ENCODE measurements at places on chromosomes 4 and X.

GRCh38 chr4:137909529-137910309 is 332.4 kb downstream of the SLC7A11 start:
- DNase-seq = no peak

GRCh38 chrX:105567082-105567481 is 255.3 kb upstream of the NRK start:
- DNase-seq = no peak

- DNase-seq = no peak
Measured at GRCh38 chr4:138107023-138107422, 135.1 kb downstream of the SLC7A11 start.

DNA sequence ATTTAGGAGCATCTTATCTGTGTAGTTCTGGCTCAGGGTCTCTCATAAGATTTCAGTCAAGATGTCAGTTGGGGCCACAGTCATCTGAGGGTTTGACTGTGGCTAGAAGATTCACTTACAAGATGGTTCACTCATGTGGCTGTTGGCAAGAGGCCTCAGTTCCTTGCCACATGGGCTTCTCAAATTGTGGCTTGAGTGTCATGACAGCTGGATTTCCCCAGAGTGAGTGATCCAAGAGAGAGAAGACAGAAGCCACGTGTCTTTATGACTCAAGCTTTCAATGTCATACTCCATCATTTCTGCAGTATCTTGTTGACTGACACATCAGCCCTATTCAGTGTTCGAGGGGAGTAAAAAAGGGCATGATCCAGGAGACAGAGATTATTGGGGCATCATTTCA is 131.3 kb upstream of the AP1S2 start:
- no peak for DNase-seq

GRCh38 chr4:26067035-26067434 is 153.0 kb downstream of the SMIM20 start:
- DNase-seq = no peak

GRCh38 chrX:85859426-85859825 is 187.9 kb downstream of the CHM start:
- no peak for DNase-seq

- no peak for DNase-seq
Measured at GRCh38 chrX:46220822-46221221, 324.4 kb downstream of the ZNF674 start.

DNA sequence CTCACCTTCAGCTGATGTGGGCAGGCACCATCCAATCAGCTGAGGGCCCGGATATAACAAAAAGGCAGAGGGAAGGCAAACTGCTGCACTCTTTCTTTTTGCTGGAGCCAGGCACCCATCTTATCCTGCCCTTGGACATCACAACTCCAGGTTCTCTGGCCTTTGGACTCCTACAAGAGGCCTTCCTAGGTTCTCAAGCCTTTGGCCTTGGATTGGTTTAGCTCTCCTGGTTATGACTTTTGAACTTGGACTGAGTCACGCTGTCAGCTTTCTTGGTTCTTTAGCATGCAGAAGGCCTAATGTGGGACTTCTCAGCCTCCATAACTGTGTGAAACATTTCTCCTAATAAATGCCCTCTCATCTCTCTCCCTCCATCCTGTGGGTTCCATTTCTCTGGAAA is 23.0 kb upstream of the N4BP2 start:
- no peak for DNase-seq

GRCh38 chr4:23268072-23268771 is 575.5 kb downstream of the GBA3 start:
- DNase-seq = no peak

- DNase-seq = no peak
Measured at GRCh38 chrX:41409006-41409405, 38.1 kb upstream of the NYX start.

DNA sequence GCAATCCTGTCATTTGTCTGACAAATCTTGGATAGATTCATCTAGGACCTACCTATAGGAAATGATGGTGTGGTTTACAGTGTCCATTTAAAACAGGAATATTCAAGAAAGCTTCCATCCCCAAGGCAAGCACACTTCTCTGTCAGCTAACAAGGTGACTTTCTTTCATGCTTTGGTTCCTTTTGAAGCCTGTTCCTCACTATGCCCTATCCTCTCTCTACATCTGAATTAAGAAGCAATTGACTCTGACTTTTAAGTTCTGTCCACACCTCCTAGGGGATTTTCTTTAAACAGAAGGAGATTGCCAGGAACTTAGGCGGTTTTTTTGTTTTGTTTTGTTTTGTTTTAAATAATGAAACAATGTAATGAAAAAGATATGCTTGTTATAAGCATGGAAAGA is 1181.4 kb upstream of the TENM3 start:
- no peak for DNase-seq

- DNase-seq = no peak
Measured at GRCh38 chr4:78939667-78940008, 400 bp upstream of the PAQR3 start.

DNA sequence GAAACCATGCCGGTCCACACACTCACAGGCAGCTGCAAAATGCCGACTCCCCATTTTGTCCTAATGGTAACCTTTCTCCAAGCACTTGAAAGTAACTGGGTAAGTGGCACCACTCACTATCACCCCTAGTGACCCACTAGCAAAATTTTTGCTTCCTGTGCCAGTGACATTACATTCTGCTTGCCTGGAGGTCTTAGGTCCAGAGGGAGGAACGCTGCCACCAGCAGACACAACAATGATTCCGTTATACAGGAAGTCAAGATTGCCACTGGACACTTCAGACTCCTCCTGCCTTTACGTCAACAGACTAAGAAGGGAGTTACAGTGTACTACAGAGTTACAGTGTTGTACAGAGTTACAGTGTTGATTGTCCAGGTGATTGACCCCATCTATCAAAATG is 11.8 kb upstream of the TMEM192 start:
- no peak for DNase-seq

DNA sequence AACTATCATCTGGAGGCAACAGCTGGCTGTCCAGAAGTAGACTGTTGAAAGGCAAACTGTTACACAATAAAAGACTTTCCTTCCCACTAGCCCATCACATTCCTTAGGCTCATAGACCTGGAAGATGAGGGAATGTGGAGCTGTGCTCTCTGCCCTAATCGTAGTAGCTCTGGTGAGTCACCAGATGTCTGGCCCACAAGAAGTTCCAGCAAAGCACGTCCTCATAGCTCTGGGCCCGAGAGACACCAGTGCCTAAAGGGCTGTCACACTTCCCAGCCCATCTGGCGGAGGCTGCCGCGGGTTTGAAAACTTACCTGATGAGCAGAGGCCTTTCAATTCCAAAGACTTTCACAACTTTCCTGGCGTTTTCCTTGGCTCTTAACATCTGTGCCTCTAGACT is 81.7 kb upstream of the STOX2 start:
- DNase-seq = no peak

- no peak for DNase-seq
Measured at GRCh38 chr4:79237851-79238250, 88.0 kb downstream of the NAA11 start.

DNA sequence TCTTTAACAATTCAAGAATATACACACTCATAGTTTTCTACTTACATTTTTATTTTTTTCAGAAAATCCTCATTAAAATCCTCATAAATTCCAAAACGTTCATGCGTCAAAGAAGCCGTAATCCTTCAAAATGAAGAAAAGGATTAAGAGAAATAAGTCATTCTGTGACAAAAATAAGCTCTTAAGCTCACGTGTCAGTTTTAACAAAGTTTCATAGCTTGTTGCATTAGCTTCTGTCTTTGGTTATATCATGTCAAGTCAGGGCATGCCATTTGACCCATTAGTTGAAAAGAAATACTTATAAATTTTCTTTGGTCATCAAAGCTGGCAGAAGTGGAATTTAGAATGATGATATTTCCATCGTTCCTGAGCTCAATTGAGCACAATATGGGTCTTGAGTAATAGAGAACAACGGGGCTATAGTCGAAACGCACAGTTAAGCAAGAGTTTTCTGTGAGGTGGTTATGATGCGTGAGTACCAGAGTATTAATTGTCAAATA is 185.2 kb upstream of the CTSO start:
- DNase-seq = no peak

DNA sequence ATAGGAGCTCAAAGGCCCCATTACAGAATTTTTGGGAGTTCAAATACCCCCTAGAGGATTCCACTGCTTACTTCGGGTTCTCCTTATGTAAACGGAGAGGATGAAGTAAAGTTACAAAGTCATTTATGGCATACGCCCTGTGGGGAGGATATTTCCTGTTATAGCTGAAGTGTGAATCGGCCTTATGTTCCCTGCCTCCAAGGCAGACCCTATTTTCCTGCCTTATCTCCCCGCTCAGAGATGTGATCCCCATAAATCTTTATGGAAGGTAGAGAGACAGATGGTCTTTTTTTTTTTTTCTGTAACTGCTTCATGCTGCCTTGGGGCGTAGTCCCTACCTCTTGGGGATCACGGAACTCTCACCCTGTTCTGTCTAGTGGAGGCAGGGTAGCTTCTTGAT is 56.0 kb upstream of the DHX15 start:
- no peak for DNase-seq

DNA sequence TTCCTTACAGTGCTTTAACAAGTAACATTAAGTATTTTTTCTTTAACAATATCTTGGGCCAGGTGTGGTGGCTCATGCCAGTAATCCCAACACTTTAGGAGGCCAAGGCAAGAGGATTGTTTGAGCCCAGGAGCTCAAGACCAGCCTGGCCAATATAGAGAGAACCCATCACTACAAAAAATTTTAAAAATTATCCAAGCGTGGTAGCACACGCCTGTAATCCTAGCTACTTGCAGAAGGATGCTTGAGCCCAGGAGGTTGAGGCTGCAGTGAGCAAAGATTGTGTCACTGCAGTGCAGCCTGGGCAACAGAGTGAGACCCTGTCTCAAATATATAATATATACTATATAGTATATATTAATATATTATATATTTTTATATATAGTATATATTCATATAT is 162.2 kb downstream of the ZNF674 start:
- no peak for DNase-seq

DNA sequence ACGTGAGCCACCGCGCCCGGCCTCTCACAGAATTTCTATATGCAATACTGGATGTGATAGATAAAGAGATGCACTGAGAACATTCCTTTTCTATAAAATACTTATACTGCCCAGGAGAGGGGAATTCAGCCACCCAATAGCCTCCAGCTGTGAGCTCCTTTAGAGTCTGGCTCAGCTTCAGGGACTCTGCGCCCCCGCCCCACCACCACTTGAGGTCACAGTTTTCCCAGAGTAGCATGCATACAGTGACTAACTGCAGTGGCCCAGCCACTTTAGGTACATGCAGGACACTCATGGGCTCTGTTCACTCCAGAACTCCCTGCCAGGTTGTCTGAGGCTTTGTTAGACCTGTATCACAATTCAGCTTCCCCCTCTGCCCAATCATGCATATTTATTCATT is 144.4 kb upstream of the TET2 start:
- no peak for DNase-seq

GRCh38 chrX:51955200-51955599 is 61.8 kb downstream of the MAGED1 start:
- no peak for DNase-seq

DNA sequence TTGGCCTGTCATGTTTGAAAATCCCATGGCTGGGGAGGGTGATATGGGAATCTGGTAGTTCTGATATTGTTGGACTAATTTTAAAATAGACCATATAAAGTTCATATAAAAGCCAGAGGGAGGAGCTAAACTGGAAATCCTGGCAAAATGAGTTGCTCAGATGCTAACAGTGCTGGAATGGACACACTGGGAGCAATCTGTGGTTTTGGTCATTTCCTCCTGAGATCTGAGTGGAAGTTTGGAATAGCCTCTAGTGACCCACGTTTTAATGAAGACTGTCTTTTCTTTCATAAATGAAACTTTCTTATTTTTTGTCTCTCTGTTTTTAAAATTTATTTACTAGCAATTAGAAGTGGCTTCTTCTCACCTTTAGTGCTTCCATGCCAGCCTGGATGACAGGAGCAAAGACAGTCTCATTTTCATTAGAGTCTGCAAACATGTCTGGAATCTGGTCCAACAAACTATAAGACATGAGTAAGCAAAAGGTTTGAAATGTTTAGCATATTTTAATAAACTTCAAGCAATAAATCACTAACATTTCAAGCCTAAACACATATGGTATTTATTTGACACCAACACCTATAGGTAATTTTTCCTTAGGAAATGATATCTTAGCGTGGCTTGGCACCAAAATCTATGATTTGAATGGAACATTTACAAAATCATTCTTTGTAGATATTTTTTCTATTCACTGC is 66.6 kb downstream of the METTL14 start:
- DNase-seq = no peak

DNA sequence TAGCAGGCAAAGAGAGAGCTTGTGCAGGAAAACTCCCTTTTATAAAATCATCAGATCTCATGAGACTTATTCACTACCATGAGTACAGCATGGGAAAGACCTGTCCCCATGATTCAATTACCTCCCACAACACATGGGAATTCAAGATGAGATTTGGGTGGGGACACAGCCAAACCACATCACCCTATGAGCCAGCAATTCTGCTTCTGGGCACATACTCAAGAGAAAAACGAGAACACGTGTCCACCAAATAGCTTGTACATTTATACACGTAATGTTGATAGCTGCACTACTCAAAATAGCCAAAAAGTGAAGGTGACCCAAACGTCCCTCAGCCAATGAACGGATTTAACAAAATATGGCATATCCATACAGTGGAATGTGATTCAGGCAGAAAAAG is 94.5 kb upstream of the DHRSX start:
- DNase-seq = no peak

DNA sequence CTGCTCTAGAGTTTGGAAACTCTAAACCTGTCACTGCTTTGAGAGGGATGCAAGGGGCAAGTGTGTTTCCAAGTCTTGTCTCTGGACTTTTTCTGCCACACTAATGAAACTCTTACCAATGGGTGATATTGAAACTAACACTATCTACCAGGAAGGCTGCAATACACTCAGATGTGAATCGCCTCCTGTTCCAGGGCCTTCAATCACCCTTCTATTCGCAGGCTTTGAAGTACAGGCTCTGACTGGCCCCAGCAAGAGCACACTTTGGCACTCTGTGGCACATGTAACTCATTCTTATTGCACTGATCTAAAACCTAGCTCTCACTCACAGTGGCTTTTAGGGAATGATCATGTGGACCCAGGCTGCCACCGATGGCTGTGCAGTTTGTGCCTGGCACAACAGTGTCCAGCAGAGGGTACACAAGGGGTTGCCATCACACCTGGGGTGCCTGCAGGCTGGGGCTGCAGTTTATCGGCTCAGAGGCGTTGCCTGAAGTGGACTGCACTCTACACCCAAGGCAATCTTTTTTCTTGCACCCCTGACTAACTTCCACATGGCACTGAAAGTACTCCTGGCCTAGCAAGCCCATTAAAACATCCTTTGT is 210.8 kb downstream of the MGST2 start:
- DNase-seq = no peak

- DNase-seq = no peak
Measured at GRCh38 chr4:2330091-2331042, 68.5 kb upstream of the MXD4 start.

GRCh38 chr4:144894573-144894972 is 203.4 kb downstream of the ANAPC10 start:
- no peak for DNase-seq

DNA sequence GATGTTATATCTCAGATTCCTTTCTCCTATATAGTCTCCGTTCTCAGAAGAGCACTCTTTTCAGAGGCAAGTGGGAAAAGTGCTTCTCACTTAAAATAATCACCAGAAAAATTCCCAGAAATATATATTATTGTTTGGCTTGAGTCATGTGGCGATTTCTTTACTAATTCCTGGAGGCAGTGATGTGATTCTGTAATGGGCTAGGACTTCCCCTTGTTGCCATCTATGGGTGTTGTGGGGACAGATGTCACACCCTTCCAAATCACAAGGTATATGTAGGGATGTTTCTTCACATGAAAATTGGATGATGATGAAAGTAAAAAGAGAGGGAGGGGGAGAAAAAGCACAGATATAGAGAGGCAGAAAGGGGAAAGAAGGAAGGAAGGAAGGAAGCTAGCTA is 553.4 kb downstream of the PPP4R3C start:
- no peak for DNase-seq

Data from stimulated activated CD4-positive, alpha-beta T cell treated with anti-CD3 and anti-CD28 coated beads, Interleukin-1b, Interleukin-23, amount 100 ng/mL, for 1 hour (primary cell).